Stimulated activated CD8-positive, alpha-beta memory T cell treated with anti-CD3 and anti-CD28 coated beads, Interleukin-15, amount 100 ng/mL, for 48 hours (primary cell): ENCODE measurements at places on chromosomes 2 and 18.

GRCh38 chr2:193072647-193073046 is 877.9 kb upstream of the TMEFF2 start:
- no peak for DNase-seq

DNA sequence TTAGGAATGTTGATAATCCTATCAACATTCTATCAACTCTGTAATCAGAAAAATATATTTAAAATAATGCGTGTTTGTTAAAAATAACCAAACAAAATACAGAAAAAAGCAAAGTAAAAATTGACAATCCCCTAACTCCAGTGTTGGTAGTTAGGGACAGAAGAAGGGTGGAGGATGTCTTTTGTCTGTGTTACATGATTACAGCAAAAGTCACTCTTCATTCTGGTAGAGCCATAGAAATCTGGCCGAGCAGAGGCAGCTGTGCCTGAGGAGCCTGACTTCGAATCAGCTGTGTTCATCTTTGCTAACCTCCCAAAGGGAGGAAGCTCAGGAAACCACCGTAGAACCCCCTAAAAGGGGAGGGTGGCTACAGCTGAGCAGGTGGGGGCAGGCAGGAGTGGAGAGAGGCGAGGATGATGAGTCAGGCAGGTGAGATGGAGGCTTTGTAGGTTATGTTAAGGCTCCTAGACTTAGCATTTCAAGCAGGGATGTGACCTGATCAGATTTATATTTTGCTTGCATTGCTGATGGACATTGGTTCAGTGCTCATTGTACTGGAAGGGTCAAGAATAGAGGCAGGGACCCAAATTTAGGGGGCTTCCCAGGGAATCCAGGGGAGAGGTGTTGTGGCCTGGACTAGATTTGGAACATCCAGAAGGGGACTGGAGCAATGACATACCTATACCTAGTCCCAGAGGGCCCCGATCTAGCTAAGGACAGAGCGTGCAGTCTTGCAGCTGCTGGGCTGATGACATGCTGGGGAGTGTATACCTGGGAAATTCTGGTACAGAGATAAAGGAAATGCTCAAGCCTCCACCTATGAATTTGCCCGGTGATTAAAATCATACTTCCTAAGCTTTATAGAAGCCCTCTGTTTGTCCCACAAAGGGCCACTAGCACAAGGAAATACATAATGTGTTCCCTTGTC is 95.7 kb downstream of the NEDD4L start:
- no peak for DNase-seq

- DNase-seq: no peak
Observed at GRCh38 chr2:199777916-199778315, 73.1 kb downstream of the FTCDNL1 start.

- DNase-seq: no peak
Observed at GRCh38 chr2:182228741-182229140, 198.1 kb downstream of the PDE1A start.

DNA sequence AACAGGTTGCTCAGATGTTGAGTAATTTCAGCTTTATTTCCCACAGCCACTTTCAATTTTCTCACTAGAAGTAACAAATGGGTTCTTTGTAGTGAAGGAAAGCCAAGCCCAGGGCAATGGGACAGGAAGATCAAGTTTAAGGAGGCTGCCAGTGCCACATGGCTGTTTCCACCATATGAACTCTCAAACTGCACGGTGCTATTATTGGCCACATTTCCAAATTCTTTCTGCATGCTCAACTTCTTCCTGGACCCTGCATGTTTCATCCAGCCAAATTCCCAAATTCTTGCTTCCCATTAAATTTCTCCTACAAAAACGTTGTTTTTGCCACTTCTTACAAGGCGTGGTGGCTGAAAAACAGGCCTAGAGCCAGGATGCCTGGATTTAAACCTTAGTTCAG is 193.3 kb upstream of the SPHKAP start:
- DNase-seq: no peak

DNA sequence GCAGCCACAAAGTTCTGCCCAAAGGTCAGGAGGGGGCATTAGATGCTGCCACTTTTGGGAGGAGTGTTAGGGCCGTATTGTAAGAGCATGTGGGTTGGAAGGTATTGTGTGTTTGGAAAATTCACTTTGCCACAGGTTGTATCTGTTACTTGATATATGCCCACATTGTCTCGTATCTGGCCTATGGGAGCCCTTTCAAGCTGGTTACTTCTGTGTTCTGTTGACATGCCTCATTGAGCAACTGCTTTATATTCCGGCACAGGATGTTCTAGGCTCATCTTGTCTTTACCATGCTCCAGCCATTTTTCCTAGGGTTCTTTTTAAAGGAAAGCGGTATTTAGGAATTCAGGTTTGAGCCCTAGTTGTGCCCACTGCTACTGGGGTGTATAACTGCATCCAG is 6.0 kb downstream of the ADNP2 start:
- no peak for DNase-seq

DNA sequence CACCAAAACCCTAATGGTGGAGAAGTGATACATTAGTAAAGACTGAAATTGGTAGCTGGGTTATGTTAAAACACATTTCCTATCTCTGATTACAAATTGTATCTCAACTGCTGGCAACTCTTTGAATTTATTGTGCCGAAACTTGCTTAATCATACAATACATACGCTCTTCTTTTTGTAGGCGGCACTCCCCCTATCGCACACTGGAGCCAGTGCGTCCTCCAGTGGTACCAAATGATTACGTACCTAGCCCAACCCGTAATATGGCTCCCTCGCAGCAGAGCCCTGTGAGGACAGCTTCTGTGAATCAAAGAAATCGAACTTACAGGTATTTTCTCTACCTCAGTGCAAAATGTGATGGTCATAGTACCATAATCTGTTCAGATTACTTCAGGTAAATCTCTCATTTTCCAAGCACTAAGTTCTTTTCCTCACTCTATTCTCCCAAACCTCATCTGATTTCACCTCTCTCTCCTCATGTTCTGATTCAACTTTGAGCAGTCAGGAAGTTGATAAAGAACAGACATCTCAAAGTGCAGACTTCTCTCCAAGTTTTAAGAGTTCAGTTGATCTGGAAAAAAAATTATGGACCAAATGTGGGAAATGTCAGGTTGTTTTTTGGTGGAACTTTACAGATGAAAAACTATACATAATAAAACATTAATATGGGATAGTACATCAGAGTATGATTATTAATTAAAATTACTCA is 66.5 kb downstream of the ABI2 start:
- no peak for DNase-seq

DNA sequence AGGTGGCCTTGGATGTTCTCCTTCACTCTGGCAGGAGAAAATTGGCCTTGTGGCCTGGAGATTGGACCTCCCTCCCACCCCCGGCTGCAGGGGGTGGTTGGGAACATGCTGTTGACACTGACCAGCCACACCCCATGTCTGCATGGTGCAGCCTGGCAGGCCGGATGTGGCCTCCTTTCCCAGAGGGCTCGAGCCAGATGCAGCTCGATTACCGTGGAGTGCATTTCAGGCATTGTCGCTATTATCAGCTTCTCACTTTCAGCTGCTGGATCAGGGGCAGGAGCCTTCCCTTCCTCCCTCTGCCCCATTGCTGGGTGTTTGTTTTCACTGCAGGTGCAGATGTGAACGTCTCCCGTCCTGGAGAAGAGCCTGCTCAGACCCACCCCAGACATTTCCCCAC is 211.0 kb upstream of the SIX2 start:
- DNase-seq: no peak
